Osteocyte (in vitro differentiated cells): ENCODE measurements at places on chromosomes 12 and 14. TPM values are rescaled to one million over a fixed set of nuclear protein-coding genes. Genes with fewer than 3 reads are reported as not detected.

DNA sequence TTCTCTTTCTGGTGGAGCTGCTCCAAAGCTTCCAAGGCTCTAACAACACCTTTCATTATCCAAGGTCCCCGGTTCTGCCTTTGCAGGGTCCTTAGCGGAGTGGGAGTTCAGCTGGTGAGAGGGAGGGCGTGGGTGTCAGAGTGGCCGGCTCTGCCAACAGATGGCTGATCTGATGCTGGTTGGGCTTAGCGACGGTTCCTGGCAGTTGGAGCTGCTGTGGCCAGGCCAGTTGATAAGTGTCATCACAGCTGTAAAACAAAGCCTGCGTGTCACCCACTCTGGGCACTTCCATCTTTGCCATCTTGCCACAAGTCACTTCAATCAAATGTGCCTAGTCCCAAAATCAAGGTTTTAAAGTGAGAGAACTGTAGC, 36.3 kb downstream of the RIN3 start:
- no peak for DNase-seq
- H3K36me3 ChIP-seq = peaks cover 7% of the 10 kb centered on the region

DNA sequence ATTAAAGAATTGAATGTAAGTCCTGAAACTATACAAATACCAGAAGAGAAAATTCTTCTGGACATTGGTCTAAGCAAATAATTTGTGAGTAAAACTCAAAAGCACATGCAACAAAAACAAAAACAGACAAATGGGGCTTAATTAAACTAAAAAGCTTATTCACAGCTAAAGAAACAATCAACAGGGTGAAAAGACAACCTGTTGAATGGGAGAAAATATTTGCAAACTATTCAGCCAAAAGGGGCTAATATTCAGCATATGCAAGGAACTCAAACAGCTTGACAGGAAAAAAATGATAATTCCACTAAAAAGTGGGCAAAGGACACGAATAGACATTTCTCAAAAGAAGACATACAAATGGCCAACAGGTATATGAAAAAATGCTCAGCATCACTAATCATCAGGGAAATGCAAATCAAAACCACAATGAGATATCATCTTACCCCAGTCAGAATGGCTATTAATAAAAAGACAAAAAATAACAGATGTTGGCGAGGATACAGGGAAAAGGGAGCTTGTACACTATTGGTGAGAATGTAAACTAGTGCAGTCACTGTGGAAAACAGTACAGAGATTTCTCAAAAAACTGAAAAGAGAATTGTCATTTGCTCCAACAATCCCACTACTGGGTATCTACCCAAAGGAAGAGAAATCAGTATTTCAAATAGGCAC, 177.5 kb upstream of the RTL1 start:
- no peaks in the 10 kb centered on the region for H3K36me3 ChIP-seq
- H3K27ac ChIP-seq = no peak overlapping the region
- H3K4me3 ChIP-seq = no peak overlapping the region
- no peak for DNase-seq

GRCh38 chr14:37903343-37904191, 304.1 kb upstream of the SSTR1 start:
- DNase-seq = no peak
- H3K4me3 ChIP-seq = no peak overlapping the region
- peaks cover 12% of the 10 kb centered on the region for H3K27me3 ChIP-seq

The KRT76 gene
- total RNA-seq = not detected in 2 replicates

The C14orf39 gene
- 1.1 and 1.4 TPM in 2 replicates for total RNA-seq

The IQSEC3 gene
- total RNA-seq = 0.37 and 0.56 TPM in 2 replicates
